ENCODE measurements at places on chromosomes 4 and X.
A peak's percentile ranks its signal among the peaks of the same experiment; 100 is the strongest.

- no peak for DNase-seq
Measured at GRCh38 chr4:139666735-139667281, 1.2 kb downstream of the MGST2 start.

DNA sequence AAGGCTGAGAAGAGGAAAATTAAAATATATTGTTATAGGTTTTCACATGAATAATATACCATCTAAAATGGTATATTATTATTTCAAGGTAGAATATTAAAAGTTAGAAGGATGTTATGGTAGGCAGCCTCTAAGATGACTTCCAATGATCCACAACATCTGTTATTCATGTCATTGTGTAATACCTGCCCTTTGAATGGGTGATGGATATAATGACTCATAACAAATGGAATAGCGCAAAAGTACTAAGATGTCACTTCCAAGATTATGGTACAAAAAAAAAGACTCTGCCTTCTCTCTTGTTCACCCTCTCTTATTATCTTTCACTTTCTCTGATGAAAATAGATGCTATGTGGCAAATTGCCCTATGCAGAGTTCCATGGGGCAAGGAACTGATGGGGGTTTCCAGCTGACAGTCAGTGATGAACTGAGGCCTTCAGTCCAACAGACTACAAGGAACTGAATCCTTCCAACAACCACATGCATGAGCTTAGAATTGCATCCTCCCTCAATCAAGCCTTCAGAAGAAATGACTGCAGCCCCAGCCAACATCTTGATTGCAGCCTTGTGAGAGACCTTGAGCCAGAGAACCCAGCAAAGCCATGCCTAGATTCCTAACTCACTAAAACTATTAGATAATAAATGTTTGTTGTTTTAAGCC, 57.7 kb downstream of the HS6ST2 start:
- DNase-seq, result no peak

- DNase-seq, result no peak
Measured at GRCh38 chr4:7799736-7800135, 139.9 kb downstream of the AFAP1 start.

DNA sequence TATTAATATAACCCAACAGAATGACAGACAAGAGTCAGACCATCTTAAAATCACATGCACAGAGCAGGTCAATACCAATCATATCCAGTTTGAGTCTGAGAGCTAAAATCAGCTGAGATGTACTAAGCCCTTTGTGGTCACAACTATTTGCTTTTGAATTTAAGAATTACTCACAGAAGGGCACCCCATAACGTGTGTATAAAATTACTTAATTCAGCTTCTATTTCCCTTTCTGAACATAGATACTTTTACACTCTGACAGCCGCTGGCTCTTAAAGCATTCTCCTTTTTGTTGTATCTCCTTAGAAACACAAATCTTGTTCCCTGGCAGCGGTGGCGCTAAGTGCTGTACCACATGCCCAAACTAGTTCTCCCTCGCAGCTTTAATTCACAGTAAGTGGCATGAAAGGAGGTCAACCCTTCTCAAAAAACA, 14.8 kb upstream of the PPARGC1A start:
- DNase-seq, result no peak

GRCh38 chr4:186481998-186482790, 73.2 kb downstream of the MTNR1A start:
- DNase-seq, result no peak

DNA sequence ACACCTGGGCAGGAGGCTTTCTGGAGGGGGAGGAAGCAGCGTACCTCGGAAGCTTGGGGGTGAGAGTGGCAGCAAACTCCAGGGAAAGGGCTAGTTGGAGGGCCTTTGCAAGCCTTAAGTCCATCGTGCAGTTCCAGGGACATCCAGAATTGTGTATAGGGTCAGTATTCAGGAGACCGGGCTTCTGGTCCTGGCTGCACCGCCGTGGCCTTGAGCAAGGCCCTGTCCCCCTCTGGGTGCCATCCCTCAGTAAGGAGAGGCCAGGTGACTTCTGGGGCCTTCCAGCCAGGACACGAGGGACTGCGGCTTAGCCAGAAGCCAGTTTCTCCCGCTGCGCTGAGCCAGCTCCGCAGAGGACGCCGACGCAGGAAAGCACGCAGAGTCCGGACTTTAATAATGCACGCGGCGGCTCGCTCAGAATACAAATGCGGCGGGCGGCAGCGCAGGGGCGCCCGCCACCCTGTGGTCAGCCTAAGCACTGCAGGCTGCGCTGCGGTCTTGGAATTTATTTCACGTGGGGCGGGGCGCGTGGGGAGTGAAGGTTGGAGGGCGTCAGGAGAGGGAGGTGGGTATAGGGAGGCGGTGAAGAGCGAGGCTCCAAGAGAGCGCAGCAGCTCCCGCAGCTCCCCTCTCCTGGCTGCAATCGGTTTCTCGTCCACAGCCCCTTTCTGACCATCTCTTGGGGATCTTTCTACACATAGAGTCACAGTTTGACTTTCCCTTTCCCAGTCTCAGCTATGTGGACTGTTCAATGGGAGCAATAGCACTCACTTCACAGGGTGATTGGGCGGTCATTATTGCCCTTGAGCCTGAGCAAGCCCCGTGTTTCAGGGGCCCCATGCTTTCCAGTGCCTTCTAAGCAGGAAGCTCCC, 94.1 kb upstream of the GPR50 start:
- no peak for DNase-seq

DNA sequence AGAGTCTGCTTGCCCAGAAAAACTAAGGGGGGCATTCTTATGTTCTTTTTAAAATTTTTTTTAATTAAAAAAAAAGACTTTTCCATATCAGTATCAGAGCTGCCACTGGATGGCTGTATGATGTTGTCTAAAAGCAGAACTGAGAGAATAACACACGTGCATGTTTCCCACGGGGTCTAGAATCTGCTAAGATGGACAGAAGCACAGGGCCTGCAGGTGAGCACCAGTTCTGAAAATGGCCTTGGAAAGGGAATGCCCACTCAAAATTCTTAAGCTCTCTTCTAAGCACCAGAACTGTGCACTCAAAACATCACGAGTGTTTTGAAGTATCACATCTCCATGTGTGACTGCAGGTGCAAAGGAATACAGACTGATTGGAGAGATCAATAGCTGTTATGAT, 61.1 kb downstream of the ARAP2 start:
- DNase-seq, result no peak

GRCh38 chr4:98558471-98559169, 99.8 kb downstream of the TSPAN5 start:
- no peak for DNase-seq

GRCh38 chrX:17685026-17685425, 52.3 kb upstream of the SCML1 start:
- DNase-seq, result no peak

- no peak for DNase-seq
Measured at GRCh38 chr4:114890773-114891172, 222.6 kb downstream of the NDST4 start.

DNA sequence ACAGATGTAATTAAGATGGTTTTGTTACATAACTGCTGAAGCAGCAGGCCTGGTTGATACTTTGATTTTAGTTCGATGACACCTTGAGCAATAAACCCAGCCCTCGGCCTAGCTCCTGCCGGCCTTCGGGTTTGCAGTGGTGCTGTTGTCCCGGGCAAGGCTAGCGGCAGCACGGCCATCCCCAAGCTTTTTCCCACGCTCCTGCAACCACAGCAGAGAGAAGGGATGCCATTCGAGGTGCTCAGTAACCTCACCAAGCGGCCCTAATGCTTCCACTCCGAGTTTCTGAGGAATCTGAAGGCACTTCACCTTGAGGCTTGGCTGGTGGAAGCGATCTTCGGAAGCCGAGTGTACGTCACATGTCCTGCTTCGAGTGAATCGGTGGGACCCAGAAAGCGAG, 182.1 kb downstream of the NAF1 start:
- DNase-seq, result no peak

DNA sequence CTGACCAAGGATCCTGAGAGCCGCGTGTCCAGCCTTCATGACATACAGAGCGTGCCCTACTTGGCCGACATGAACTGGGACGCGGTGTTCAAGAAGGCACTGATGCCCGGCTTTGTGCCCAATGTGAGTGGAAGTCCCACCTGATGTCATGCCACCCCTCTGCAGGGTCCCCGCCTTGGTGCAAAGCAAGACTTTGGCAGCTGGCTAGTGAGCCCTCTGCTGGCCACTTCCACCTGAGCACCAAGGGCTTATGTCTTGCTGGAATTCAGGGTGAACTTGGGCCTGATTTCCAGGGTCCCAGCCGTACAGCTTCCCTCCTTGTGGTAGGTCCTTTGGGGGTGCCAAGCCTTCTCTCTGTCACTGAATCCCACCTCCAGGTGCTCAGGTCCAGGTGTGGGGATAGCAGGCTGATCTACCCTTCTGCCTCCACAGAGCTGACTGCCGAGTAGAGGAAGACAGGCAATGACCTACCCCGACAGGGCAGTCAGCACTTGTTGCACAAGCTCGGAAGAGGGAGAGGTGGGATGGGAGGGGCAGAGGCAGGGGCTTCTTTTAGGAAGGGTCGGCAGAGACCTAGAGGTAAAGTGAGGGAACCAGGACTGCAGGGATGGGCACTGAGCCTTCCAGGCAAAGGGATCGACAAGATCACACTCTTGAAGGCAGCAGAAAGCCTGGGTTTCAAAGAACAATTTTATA, 248.1 kb downstream of the EVC2 start:
- DNase-seq, result peak; percentile 77

DNA sequence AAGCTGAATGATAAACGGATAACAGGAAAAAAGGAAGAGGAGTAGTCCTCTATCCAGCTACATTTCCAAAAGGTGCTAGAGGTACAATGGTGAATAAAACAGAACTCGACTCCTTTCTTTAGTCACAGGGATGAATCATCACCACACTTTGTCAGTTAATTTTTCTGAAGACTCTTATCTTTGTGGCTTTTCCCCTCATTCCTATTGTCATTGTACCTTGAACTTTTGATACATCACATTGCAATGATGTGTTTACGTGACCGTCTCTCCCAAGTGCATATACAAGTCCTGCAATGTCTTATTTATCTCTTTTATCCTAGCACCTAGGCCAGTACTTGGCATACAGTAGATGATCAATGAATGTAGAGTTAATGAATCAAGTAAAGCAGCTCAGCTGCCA, 134.7 kb downstream of the LHFPL1 start:
- DNase-seq, result no peak

DNA sequence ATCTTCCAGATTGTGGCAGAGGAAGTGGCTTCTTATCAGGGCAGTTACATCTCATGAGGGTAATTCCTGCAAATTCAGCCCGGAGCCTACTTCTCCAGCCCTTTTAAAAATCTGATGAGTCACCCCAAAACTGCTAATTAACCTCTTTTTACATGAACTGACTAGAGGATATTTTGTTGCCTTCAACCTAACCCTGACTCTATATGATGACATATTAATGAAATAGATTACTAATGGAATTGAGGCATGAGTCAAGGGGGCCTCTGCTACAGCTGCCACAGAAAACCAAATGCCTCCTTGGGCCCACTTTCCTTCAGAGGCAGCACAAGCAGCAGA, 72.5 kb downstream of the QRFPR start:
- no peak for DNase-seq

DNA sequence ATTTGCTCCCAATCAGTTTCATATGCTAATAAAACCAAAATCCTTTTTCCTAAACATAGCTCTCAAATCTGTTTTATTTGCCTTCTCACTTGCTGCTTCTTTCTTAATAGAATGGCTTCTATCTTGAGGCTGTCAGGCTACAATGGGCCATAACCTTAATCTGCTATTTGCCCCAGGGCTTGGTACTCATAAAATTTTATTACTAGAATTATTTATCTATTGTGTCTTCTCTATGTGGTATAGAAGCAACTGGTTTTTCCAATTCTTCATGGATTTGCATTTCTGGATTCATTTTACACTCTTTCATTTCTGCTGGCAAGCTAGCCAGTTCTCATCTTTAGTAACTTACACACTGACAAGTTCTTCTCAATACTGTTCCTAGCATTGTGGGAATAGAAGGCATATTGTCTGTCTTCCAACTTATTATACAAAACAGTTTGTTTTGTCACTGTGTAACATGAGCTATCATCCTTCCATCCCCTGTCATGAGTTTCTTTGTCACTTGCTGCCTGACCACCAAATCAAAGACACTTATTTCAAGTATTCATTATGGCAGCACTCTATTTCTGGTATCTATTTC, 96.6 kb upstream of the KCNIP4 start:
- no peak for DNase-seq

GRCh38 chr4:176186067-176186466, 9.3 kb downstream of the SPATA4 start:
- DNase-seq, result no peak

DNA sequence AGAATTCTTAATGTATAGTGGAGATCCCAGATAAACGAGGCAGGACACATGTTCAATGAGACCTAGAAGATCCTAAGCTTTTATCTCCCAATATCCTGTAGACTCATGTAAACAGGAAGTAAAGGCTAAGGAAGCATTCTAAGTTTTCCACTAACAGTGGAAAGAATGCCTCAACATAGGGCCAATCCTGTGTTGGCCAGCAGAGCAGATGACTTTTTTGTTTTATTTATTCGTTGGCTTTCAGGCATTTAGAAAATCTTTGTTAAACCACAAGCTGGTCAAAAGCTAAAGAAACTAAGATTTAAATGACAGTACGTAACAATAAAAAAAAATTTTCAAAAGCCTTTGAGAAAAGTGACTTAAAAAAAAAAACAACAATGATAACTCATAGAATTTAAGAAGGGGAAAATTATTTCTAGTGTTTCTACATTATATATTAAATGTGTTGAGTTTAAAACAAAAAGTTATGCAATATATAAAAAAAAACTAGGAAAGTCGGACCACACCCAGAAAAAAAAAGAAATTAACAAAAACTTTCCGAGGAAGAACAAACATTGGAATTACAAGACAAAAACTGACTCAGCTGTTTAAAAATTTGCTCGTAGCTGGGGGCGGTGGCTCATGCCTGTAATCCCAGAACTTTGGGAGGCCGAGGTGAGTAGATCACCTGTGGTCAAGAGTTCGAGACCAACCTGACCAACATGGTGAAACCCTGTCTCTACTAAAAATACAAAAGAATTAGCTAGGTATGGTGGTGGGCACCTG, 759.3 kb downstream of the FSTL5 start:
- DNase-seq, result no peak

DNA sequence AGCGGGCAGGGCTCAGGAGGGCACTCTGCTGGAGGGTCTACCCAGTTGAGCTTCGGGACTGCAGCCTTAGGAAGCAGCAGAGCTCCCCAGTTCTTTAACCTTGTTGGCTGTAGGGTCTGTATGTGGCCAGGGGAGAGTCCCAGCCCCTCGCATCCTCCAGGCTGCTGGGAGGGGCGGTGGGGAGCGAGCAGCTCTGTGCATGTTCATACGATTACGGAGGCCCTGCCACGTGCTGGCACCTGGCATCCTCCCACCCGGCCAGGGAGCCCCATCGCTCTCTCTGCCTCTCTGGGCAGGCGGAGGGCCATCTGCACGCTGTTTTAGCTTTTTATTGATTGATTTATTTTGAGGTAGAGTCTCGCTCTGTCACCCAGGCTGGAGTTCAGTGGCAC, 21.2 kb downstream of the NSG1 start:
- DNase-seq, result no peak

GRCh38 chr4:73087871-73088270, 18.4 kb upstream of the COX18 start:
- no peak for DNase-seq

DNA sequence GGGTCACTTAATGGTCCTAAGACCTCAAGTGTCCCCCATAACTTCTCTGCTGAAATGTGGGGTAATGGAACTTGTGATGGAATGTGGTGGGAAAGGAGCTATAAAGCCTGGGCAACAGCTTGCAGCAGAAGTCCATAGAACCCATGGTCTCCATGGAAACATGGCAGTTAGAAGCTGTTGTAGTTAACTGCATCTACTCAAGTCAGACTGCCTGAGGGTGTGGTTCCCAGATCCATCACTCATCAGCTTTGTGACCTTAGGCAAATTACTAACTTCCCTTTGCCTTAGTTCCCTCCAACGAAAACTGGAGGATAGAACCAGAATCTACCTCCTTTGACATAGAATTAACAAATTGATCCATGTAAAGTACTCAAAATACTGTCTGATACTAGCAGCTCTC, 113.0 kb downstream of the SPATA18 start:
- DNase-seq, result no peak

All from mesenteric fat pad (tissue), 1 donor.